ENCODE measurements at places on chromosomes 4 and X. TPM values are rescaled to one million over a fixed set of nuclear protein-coding genes. Genes with fewer than 3 reads are reported as not detected.

Gene ADH1A
- not detected for total RNA-seq

Gene BEX1
- 60.0 TPM for total RNA-seq

Gene BMPR1B
- total RNA-seq = 26.8 TPM

Gene PABPC5
- total RNA-seq = 10.0 TPM

Gene CFP
- 1.6 TPM for total RNA-seq

Gene USP17L20
- not detected for total RNA-seq

Gene RASL11B
- total RNA-seq = 10.2 TPM

Gene TMEM165
- total RNA-seq = 62.7 TPM

Gene GRPR
- total RNA-seq = 0.68 TPM

Gene DCAF12L2
- total RNA-seq = 3.3 TPM

Gene RTL3
- total RNA-seq = not detected

Gene NAP1L5
- total RNA-seq = 7.5 TPM

Gene RPL34
- total RNA-seq = 1,293 TPM

GRCh38 chrX:21962361-21962760 lies 21.9 kb downstream of the SMS start:
- DNase-seq = no peak

DNA sequence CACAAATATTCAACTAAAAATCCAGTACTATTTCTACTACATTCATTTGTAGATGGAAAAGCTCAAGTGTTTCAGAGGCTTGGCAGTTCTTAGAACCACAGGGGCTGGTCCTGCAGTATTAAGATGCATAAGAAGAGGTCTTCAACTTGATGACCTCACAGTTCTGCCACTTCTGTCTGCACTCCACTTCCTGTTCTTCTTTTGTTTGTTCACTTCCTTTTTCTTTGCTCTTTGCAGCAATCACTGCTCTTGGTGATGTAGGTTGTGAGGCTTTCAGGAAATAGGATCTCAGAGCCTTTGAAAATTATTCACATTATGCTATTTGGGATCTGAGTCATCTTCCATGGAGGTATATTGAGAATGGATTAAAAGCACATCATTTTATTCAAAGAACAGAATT lies 602.0 kb upstream of the CPEB2 start:
- no peak for DNase-seq

- DNase-seq = no peak
Measured at GRCh38 chrX:131588995-131589394, 45.1 kb downstream of the OR13H1 start.

- no peak for DNase-seq
Measured at GRCh38 chr4:110480031-110480549, 4.1 kb downstream of the ENPEP start.

GRCh38 chr4:150192986-150193385 lies 114.7 kb downstream of the DCLK2 start:
- no peak for DNase-seq

DNA sequence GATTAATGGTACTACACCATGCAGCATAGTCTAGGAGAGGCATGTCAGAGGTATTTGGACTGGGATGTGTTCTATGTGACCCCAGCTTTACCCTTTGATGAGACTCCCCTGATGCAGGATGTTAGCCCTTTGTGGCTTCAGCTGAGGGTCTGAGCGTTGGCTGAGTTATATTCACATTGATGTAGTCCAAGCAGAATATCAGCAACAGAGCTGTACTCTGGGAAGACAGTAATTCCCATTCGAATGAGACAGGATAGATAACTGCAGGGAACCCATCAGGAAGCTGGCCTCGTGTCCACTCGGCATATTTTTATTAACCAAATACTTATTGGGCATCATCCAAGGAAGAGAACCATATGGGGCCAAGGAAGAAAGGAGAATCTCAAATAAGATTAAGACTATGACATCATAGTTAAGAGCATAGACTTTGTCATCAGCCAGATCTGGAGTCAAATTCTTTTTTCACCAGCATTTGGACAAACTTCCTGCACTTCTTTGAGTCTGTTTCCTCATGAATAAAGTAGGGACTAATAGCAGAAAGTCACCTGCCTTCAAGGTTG lies 198.1 kb downstream of the SOWAHB start:
- no peak for DNase-seq

- no peak for DNase-seq
Measured at GRCh38 chrX:134247492-134247891, 10.5 kb downstream of the CCDC160 start.

- DNase-seq = peak; percentile 54
Measured at GRCh38 chr4:683982-684622, 4.8 kb downstream of the SLC49A3 start.

DNA sequence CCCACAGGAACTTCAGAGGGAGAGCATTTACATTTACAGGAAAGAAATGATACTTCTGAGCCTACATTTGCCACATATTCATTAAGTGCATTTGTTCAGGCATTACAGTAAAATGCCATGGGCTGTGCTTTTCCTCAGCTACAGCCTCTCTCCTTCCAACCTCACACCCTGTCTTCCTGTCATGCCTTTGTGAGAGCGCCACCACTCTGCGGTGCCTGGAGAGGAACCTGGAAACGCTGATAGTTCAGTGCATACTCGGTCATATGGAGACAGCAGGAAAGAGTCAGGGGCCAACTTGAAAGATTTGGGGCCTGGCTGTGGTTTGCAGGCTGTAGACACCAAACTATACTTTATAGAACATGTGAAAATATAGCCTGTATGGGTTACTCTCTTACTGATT lies 40.5 kb downstream of the NFKB1 start:
- DNase-seq = no peak

- DNase-seq = no peak
Measured at GRCh38 chr4:187480146-187481145, 515.1 kb upstream of the ZFP42 start.

GRCh38 chrX:149848855-149849254 lies 32.1 kb upstream of the MAGEA8 start:
- DNase-seq = no peak

- DNase-seq = no peak
Measured at GRCh38 chr4:4783847-4784246, 75.6 kb upstream of the MSX1 start.

- no peak for DNase-seq
Measured at GRCh38 chr4:166144607-166145006, 271.6 kb downstream of the TLL1 start.

GRCh38 chrX:47748576-47748975 lies 88.1 kb upstream of the ZNF81 start:
- DNase-seq = no peak

DNA sequence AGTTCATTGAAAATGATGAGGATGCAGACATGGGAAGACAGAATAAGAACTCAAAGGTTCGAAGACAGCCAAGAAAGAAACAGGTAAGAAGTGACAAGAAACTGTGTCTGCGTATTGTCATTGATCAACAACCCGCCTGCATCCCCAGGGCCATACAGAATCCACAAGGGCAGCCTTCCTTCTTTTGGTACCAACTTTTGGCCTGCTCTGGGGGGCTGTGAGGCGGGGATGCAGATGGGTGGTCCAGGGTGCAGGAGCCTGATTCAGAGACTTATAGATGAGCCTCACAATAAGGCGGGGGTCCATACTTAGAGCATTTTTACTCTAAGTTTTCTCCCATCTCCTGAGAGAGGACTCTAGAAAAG lies 9.0 kb downstream of the CC2D2A start:
- no peak for DNase-seq

DNA sequence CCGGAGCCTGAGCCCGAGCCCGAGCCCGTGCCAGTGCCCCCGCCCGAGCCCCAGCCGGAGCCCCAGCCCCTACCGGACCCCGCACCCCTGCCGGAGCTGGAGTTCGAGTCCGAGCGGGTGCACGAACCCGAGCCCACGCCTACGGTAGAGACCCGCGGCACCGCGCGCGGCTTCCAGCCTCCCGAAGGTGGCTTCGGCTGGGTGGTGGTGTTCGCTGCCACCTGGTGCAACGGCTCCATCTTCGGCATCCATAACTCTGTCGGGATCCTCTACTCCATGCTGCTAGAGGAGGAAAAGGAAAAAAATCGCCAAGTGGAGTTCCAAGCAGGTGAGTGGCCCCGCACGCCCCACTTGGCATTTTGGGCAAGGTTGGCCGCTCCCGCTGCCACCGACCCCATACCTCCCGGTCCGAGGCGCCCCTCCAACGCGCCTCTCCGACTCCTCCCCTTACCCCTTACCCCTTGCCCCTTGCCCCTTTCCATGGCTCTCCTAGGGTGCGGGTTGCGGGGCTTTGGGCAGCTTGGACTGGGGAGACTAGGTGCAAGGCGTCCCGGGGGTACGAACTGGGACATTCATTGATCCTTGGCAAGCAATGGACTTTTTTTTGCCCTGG lies 553 bp downstream of the SLC16A2 start:
- DNase-seq = no peak

DNA sequence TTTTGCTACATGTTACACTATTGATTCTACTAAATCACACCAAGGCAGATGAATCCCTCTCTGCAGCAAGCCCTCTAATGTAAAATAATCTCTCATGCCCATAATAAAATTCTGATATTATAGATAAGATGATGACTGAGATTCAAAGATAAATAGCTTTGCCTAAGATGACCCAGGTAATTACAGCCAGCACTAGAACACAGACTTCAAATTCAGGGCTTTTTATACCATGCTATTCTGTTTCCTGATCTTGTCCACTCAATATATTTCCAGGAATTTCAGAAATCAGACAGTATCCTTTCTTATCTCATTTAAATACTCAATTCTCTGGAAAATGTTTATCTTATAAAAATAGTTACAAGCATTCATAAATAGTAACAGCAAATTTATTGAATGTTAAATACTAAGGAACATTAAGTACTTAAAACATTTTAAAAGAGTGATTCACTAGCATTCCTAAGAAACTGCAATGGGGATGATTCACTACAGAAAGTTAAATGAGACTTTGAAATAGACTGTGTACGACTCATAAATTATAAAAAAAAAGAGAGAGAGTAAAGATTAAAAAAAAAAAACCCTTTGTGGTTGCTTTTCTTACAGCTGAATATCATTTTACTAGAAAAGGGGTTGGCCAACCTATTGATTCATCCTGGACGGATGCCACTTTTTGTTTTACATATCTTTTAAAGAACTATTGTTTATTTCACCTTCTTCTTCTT lies 45.8 kb upstream of the IL21 start:
- no peak for DNase-seq

DNA sequence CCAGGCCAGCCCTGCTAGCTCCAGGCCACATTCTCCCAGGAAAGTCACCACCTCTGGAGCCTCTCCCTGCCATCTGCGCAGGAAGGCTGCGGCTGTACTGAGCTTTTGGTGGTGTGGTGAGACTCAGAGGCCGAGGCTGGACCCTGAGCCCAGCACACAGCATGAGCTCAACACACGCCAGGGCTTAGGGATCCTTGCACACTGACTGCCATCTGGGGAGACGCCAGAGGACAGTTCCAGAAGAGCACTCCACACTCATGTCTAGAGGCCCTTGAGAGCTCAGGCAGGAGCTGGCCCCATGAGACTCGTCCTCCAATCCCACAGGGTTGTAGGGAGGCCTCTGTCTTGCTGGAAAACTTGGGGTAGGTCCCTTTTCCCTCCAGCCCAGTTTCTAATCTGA lies 40.6 kb downstream of the ABLIM2 start:
- no peak for DNase-seq

DNA sequence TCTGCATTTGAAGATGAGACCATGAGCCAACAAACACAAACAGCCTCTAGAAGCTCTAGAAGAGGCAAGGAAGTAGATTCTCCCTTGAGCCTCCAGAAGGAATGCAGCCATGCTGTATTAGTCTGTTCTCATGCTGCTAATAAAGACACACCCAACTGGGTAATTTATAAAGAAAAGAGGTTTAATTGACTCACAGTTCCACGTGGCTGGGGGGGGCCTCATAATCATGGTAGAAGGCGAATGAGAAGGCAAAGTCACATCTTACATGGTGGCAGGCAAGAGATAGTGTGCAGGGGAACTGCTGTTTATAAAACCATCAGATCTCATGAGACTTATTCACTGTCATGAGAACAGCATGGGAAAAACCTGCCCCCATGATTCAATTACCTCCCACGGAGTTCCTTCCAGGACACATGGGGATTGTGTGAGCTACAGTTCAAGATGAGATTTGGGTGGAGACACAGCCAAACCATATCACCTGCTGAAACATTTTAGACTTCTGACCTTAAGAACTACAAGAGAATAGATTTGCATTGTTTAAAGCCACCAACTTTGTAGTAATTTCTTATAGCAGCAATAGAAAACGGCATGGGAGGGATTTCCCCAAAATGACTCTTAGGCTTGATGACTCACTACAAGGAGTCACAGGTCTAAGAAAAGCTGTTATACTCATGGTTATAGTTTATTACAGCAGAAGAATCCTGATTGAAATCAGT lies 284.4 kb upstream of the SFRP2 start:
- no peak for DNase-seq

GRCh38 chrX:38868941-38869401 lies 67.7 kb downstream of the MID1IP1 start:
- DNase-seq = no peak

- no peak for DNase-seq
Measured at GRCh38 chr4:128347175-128347868, 59.7 kb upstream of the PGRMC2 start.

DNA sequence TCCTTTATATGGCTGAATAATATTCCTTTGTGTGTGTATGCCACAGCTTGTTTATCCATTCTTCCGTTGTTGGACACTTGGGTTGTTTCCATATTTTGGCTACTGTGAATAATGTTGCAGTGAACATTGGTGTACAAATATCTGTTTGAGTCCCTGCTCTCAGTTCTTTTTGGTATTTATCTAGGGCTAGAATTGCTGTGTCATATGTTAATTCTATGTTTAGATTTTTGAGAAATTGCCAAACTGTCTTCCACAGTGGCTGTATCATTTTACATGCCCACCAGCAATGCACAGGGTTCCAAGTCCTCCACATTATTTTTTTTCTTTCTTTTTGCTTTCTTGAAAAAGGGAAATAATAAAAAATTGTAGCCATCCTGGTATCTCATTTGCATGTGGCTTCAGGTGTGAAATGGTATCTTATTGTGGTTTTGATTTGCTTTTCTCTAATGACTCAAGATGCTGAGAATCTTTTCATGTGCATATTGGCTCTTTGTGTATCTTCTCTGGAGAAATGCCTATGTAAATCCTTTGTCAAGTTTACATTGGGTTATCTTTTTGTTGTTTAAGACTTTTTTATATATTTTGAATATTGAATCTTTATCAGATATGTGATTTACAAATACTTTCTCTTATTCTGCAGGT lies 129.7 kb downstream of the RAPGEF2 start:
- no peak for DNase-seq

- DNase-seq = no peak
Measured at GRCh38 chrX:154002215-154002719, 17.4 kb downstream of the IRAK1 start.

DNA sequence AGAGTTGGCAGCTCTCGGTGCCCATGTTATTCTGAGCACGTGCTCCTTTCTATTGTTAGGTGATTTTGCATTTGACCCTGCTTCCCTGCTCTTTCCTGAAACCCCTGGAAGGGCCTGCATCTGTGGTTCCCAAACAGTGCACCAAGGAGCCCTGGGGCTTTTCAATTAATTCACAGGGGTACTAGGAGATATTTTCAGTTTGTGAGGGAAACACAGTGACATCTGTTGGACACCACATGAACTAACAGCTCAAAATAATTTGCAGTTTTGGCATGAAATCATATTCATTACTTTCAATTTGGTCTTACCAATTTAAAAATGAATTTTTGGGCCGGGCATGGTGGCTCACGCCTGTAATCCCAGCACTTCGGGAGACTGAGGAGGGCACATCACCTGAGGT lies 156.6 kb downstream of the GATB start:
- DNase-seq = no peak

GRCh38 chr4:102008711-102009110 lies 218.2 kb downstream of the BANK1 start:
- DNase-seq = no peak

Measured in neural crest cell (in vitro differentiated cells).